K562 (cell line): ENCODE measurements at places on chromosomes 16 and 17.

DNA sequence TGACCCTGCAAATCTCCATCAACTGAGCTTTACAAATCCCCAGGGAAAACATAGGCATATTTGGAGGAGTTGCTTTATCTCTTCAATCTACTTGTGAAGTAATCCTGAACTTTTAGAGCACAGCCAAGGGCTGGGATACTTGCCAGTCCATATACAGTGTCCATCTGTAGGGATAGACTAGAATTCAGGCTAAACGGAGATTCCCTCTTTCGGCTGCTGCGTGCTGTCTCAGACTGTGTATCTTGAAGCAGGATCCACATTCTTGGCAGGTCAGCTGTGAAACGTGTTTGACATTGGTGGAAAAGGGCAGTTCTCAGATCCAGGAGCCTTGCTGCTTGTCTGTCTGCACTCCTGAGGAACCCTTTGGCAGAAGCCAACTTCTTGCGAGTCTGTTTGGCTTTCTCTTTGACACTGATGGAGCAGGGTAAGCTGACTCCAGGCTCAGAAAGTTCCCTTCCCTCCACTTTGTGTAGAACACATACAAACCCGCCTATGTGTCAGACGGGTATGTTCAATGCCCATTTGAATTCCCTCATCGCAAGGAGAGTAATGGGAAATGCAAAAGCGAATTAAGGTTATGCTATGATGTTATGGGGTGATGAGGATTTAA, 221.8 kb downstream of the MAP2K4 start:
- no peak for DNase-seq

- DNase-seq: no peak
These were observed 18.1 kb downstream of the ABCA6 start for GRCh38 chr17:69123626-69124025.

DNA sequence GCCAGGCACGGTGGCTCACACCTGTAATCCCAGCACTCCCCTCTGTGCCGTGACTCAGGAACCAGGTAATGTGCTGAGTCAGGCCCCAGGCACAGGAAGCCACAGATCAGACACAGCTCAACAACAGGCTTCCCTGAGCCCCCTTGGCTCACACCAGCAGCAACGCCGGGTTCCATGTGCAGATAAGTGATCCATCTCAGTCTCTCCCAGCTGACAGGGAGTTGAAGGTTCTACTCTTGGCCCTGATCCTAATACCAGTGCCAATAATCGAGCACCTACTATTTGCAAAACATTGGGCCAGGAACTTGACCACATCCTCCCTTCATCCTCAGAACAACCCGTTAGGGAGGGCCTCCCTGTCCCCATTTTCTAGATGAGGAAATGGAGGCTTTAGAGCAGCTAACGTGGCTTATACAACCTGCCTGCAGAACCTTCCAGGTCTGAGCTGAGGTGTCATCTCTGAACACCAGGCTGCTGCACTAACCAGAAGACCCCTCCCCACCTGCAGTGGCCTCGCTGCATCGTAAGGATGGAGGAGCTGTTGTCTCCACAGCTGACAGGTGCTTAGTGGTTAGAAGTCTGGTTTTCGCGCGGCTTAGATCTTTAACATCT, 64.8 kb upstream of the AMZ2 start:
- peak; percentile 20 for DNase-seq

GRCh38 chr17:68865584-68865983, 89.6 kb downstream of the ABCA8 start:
- DNase-seq: no peak

- no peak for DNase-seq
These were observed 122.3 kb downstream of the GOSR1 start for GRCh38 chr17:30599428-30600059.

DNA sequence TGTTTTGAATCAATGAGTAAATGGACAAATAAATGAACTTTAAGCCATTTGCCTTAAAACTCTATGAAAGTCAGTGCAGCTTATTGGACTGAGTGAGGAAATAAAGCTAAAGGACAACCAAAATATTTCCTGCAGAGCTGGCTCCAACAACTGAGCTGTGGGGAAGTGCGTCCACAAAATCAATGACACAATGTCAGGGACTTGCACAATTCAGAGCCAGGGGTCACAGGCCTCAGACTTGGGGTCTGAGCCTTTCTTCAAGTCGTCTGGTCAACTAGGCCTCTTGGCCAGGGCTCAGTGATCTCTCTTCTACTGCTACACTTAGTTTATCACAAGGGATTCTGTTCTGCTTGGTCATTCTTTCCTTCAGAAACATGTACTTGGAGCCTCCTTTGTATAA, 26.2 kb upstream of the RHBDL3 start:
- DNase-seq: no peak

DNA sequence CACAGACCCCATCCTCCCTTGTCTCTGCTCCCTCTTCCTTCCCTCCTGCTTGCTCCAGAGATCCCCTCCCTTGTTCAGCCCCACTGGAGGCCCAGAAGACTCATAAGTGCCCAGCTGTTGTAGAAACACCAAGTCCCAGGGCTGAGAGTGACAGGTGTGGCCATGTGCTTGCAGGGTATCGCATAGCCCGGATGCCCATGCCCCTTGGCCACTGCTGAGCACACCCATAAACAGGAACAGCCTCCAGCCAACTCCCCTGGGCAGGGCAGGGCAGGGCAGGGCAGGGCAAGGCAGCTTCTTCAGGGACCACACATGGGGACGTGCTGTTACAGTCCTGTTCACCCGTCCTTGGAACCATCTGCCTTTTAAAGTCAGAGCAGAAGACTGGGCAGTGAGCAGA, 2.0 kb downstream of the CACNG1 start:
- no peak for DNase-seq

- no peak for DNase-seq
These were observed 73.4 kb downstream of the RAP1GAP2 start for GRCh38 chr17:2869604-2870003.

DNA sequence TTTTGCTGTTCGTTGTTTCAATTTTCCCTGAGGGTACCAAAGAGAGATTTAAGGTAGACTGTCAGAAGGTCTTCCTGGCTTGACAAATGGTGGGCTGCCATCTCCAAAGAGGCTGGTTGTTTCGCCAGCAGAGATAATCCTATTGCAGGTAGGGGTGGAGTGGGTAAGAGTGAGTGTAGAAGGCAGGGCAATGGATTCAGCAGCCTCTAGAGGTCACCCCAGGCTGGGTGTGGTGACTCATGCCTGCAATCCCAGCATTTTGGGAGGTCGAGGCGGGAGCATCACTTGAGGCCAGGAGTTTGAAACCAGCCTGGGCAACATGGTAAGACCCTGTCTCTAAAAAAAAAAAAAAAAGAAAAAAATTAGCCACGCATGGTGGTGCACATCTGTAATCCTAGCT, 34.6 kb downstream of the DCAKD start:
- no peak for DNase-seq

DNA sequence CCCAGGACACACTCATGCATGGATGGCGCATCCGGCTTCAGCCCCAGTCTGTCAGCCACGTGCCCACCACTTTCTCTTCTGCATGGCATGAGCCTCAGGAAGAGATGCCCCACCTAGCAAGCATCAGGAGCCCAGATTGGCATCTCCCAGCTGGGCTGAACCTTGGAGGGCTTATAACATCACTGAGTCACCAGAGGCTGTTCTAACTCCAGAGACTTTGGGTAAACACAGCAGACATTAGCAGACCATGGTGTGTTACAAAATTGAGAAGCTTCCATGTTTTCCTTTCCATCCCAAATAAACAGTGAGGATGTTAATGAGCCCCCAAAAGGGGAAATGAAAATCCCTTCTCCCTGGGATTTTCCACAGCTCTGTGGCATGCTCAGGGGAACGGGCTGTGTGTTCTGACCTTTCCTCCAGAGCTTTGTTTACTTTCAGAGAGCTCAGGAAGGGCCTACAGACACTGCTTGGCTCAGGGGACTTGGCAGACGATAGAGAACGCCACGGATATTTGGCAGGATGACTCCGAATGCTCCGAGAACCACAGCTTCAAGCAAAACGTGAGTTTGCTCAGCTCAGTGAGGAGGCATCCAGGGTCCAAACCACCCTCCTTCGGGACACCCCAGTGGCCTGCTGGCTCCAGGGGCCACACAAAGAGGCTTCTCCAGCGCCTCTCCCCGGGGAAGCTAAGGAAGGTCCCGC, 16.5 kb downstream of the GLP2R start:
- DNase-seq: no peak

DNA sequence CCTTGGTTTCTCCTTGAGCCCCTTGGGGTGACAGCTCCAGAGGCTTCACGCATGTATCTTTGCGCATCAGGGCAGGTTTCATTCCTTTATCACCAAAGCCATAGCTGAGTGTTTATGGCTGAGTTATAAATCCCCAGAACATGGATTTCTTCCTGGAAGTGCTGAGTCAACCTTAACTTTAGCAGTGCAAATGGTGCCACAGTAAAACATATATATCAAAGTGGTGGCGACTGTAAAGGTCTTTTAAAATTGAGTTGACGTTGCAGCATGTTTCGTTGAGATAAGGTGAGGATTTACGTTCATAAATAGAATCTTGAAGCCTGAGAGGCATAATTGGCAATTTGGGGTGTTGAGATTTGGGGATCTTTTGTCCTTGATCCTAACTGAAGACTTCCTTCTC, 214.1 kb downstream of the HS3ST4 start:
- no peak for DNase-seq

DNA sequence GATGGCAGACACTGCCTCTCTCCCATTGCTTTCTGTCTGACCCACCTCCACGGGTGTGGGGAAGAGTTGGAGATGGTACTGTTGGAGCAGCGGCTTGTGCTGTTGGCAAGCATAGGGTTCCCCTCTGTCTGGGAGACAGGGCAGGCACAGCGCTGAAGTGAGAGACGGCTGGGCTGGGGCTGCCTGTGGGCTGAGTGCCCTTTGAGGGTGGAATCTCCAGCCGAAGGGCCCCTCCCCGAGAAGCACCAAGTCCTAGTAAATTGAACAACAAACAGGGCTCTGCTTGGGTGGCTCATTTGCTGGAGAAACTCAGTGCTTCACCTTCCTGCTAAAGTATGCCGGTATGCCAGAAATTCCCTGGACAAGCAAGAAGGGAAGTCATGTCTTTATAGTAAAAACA, 79.7 kb downstream of the KSR1 start:
- no peak for DNase-seq

DNA sequence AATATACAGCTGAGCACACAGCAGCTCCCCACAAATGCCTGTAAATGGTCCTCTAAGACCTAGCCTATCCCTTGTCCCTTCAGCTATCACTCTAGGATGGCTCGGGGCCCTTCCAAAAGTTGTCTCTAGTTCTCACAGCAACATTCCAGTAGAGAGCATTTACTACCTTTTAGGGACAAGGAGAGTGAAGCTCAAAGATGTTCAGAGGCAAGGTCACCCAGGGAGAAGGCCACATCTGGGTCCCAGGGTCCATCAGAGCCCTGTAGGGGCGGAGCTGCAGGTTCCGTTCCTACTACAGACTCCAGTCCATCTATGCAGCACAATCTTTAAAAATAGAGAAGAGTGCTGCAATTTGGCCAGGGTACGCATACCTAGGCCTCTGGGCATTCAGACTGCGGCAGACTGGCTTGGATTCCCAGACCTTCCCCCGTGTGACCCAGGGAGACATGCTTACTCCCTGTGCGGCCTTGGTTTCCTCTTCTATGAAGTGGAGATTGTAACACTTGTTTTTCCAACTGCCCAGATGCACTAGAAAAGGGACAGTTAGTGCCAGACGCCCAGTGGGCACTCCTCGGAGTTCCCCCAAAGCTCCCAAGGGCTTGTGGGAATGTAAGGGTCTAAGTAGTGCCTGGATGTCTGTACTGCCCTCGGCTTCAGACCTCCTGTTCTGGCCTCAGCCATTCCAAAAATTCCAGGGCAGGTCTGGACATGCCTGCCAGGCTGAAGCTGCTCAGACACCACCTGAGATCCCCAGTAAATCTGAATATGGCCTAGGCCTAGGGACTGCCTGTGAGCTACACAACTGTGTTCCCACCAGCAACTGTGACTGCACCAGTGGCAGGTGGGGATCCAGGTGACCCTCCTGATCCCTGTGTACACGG, 2.5 kb downstream of the SLC12A4 start:
- DNase-seq: no peak

GRCh38 chr16:76573281-76573680, 296.1 kb downstream of the CNTNAP4 start:
- DNase-seq: no peak

DNA sequence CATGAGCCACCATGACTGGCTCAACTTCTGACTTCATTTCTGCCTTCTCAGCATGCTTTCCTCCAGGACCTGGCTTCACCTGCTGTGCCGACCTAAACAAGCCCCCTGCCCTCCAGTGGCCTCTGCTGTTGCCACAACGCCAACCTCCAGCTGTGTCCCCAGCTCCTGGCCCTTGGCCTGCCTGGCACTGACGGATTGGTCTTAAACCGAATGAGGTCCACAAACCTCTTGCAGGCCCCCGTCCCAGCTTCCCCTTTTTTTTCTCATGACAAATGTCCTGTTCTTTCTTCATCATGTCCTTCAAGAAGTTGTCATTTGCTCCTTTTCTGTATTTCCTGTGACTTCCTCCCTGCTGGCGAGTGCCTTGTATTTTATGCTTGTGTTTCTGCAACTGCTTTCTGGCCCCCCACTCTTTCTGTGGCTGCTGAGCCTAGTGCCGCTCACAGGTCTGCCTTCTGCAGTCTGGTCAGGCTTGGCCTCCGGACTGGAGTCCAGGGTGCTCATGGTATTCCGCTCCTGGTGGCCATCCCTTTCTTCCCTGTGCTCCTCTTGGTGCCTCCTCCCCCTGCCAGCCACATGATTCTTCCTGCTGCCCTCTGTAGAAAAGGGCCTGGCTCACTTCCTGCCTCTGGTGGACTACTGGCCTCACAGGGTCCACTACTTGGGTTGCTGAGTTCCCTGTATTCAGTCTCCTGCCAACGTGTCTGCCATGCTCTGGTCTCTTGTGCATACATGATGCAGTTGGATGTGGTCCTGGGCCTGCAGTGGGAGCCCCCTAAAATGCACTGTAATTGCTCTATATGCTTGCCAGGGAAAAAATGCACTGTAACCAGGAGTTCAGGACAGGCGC, 2.9 kb downstream of the ATP6V0C start:
- DNase-seq: no peak

DNA sequence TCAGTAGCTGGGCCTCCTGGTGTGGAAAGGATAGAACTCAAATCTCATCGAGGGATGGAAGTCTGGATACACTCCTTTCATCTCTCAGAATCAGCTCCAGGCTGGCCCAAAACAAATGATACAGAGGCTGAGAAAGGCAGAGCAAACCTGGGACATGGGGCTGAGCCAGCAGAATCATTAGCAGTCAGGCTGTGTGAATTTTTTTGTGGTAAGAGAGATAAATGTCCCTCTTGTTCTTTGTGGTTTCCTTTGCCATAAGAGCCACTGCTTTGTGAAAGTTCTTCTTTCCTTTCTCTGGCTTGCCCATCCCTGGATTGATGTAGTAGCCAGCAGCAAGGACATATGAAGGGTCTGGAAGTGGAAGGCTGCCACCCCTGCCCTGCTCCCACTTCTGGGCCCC, 146.2 kb downstream of the CDH13 start:
- no peak for DNase-seq

GRCh38 chr16:57544124-57544653, 1.7 kb downstream of the ADGRG5 start:
- DNase-seq: peak; percentile 59
